Stimulated activated CD8-positive, alpha-beta memory T cell treated with anti-CD3 and anti-CD28 coated beads, Interleukin-2, amount 100 ng/mL, for 48 hours (primary cell): ENCODE measurements at places on chromosomes 12 and 14.

GRCh38 chr12:46071335-46071734 lies 81.0 kb upstream of the SCAF11 start:
- DNase-seq, result no peak

DNA sequence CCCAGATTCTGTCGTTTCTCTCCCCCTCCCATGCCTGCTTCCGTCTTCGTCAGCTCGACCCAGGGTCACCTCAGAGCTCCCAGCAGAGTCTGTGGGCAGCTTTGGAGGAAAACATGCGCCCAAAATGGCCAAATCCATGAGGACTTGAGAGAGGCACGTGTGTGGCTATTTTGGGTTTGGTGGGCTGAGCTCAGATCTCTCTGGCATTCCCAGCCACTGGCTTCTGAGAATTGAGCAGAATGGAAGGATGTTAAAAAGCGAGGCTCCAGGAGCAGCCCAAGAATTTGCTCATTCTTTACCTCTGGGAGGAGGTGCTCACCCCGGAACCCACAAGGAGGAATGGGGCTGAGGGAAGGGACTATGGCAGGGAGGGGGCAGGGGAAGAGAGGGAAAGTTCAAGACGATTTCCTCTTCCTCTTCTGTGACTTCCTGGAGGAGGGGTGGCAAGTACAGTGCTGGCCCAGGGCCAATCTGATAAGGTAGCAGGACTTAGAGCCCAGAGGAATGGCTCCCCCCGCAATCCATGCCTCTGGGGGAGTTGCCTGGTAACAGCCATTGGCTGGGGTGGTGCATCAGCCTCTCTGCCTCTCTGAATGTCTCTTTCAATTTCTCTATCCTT lies 20.1 kb downstream of the TSPAN9 start:
- no peak for DNase-seq

- no peak for DNase-seq
Observed at GRCh38 chr14:97543816-97544215, 746.6 kb downstream of the VRK1 start.

DNA sequence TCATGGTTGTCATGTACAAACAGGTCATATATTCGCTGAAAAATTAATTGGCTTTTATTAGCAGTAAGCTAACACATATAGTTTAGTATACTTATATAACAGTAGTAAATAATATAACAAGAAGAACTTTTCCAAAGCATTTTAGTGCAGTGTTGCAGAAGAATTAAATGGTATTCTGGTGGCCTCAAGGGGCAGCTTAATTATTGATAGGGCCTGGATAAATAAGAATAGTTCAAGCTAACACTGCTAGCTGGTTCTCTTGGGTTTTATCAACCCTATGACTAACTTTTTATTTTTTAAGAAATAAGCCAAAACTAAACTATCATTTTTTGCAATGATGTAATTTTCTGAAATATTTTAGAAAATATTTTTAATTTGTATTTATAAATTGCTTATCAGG lies 152.1 kb downstream of the SRGAP1 start:
- no peak for DNase-seq

DNA sequence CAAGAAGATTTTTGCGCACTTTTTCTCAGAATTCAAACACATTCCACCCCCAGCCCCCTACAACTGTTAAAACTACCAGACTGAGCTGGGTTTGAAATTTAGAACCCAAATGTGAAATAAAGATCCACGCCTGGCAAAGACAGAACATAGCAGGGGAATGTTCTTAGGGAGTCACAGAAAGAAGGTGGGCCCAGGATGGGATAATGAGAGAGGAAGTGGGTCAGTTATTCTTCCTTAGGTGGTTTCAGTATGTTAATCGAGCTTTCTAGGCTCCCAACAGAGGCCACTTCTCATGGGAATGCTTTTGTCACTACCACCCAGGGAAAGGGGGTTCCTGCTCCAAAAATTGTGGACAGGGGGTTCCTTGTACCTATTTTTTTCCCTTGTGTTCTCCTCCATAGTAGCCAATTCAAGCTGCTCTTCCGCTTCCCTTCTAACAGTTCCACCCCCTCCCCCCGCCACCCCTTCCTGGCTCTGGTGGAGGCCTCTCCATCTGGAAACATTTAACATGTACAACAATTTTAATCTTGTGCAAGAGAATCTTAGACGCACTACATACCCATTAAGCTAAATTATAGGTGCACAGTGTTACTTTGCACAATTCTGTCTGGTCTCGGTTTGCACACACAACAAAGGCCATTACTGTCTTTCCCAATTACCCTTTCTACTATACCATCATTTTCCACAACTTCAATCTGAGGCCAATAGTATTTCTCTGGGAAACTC lies 218.1 kb downstream of the MON2 start:
- no peak for DNase-seq

GRCh38 chr12:93413064-93413463 lies 28.7 kb downstream of the UBE2N start:
- no peak for DNase-seq

DNA sequence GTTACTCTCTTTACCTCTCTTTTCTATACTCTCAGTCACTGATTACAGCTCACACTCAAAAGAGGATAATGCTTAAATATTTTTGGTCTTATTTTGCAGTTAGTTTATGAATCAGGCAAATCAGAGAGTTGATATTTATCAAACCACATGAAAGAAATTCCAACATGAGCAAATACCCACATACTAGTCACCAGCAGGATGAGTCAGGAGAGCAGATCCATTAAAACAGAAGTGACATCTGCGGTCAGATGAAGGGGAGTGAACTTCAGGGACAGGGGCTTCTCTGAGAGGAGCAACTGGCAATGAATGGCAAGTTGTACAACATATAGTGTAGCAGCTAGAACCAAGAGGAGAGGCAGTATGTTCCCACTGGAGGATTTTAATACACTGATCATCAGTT lies 258.7 kb downstream of the SYT10 start:
- no peak for DNase-seq

- no peak for DNase-seq
Observed at GRCh38 chr12:42104087-42104486, 40.6 kb downstream of the GXYLT1 start.

GRCh38 chr14:95690815-95691214 lies 4.6 kb downstream of the TCL1B start:
- no peak for DNase-seq

GRCh38 chr14:95701846-95702221 lies 12.1 kb downstream of the TCL1A start:
- no peak for DNase-seq

GRCh38 chr14:51155326-51155725 lies 60.4 kb upstream of the TRIM9 start:
- no peak for DNase-seq

GRCh38 chr12:2110127-2110526 lies 57.3 kb downstream of the CACNA1C start:
- DNase-seq, result no peak

DNA sequence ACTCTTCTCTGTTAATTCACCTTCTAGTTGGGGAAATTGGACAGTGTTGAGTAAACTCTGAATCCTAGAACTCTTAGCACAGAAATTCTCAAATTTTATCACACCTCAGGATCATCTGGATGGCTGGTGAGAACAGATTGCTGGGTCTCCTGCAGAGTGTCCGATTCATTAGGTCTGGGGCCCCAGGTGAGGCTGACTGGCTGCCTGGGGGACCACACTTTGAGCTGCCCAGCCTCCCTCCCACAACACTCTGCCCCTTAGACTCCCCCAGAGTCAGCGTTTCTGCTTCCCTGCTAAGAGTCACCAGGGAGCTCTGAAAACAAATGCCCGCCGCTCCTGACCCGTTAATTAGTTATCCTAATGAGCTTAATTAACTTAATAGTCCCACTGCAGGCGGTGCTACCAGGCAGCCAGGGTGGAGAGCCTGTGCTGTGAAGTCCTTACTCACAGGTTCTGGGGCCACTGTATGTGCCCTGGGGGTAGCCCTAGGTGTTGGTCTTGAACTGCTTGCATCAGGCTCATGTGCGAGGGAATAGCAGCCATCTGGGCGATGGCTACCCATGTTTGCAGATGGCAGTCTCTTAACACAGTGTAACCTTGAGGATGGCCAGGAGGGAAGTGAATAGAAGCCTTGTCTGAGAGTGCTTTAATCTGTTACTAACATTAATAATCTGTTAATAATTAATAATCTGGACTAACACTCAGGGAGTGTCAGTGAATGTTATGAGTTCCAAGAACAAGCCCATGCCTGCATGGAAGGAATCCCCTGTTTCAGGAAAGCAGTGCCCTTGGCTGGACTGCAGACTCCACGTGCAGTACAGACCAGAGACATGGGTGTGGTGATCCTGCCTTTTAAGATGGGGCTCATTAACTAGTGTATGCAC lies 35.6 kb downstream of the AACS start:
- no peak for DNase-seq

DNA sequence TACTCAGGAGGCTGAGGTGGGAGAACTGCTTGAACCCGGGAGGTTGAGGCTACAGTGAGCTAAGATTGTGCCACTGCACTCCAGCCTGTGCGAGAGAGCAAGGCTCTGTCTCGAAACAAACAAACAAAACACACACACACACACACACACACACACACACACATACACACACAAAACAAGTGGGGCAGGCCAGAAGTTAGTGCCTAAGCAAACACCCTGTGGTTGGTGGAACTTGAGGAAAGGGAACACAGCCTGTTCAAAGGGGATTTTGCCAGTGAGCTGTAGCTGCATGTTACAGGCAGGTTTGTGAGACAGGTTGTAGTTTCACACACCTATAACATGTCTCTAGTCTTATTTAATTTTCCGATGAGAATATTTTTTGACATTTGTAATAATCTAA lies 175.3 kb upstream of the CLEC14A start:
- DNase-seq, result no peak
